GM12892 (cell line): ENCODE measurements at places on chromosomes 12 and 14.

- DNase-seq, result no peak
Observed at GRCh38 chr12:52306731-52307130, 14.5 kb downstream of the KRT83 start.

DNA sequence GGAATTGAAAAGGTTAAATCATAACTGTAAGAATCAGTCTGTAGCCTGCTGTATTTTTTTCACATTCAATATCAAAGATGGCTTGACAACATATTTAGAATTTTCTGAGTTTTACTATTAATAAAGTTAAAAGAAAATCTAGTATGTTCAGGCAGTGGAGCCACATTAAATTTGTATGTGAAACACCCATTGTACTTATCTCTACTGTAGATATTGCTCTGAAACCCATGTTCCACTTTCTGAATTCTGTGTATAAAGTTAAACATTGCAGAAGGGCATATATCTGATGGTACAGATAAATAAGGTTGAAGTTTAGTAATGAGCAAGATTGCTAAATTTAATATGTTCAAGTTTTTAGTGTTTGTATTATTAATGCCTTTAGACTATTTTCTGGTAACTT lies 172.7 kb downstream of the FOXA1 start:
- DNase-seq, result no peak

- no peak for DNase-seq
Observed at GRCh38 chr12:10031771-10032175, 1.3 kb downstream of the CLEC9A start.

DNA sequence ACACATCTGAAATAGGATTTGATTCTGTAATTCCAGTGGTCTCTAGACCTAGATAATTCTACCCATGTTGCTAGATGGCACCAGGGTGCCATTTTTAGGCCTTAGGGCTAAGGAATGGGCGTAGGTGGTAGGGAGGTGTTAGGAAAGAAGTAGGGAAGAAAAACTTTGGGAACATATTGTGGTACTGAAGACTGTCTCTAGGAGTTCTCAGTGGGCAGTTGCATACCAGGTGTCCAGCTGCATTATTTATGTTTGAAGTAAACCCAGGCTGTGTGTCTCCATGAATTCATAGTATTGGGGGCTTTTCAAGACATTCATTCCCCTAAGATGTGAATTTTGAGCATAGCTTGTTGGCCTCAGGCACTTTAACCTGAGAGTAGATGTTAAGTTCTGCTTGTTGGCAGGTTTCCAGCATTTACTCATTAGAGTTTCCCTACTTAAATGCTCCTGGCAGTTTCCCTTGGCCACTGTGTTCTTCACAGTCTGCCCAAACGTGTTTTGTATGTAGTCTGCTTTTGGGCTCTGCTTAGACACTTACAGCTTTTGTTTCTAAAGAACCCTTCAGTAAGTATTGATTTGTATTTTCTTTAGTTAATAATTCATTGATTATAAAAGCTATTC lies 31.5 kb upstream of the CCT2 start:
- no peak for DNase-seq

GRCh38 chr12:47022296-47022695 lies 57.1 kb upstream of the PCED1B start:
- DNase-seq, result no peak

DNA sequence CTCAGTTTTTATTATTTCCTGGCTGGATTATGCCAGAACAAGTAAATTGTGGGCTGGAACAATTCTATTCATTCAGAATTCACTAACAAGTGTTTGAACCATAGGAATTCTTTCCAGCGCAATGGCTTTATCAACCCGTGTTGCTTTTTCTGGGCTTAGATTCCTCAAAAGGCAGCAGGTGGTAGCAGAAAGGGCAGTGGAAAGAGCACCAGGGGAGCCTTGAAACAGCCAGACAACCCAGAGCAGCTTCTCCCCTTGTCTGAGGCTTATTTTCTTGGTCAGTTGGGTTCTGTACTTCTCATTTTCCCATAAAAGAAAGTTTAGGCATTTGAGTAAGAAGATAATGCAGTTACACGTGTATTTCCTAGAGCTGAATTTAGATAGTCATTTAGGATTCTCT lies 130.7 kb downstream of the OTOGL start:
- no peak for DNase-seq

DNA sequence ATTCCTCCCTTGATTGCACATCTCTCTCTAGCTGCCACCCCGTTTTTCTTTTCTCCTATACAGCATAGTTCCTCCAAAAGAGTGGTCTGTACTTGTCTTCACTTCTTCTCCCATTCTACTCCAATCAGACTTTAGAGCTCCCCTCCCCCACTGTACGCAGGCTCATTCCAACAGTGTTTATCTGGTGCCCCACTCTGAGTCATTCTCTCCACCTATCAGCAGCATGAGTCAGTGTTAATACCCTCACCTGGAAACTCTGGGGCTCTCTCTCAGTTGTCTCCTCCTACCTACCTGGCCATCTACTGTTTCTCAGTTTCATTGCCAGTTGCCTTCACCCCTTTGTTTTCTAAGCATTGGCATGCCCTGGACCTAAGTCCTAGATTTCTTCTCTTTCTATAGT lies 175.1 kb upstream of the ARHGAP5 start:
- DNase-seq, result no peak
